ENCODE measurements at places on chromosomes 2 and 18.

- no peak for DNase-seq
Measured at GRCh38 chr18:80178935-80179818, 68.1 kb downstream of the PARD6G start.

- DNase-seq: no peak
Measured at GRCh38 chr18:26134107-26134506, 438 bp downstream of the PSMA8 start.

- no peak for DNase-seq
Measured at GRCh38 chr18:66825347-66825746, 221.5 kb upstream of the CDH19 start.

DNA sequence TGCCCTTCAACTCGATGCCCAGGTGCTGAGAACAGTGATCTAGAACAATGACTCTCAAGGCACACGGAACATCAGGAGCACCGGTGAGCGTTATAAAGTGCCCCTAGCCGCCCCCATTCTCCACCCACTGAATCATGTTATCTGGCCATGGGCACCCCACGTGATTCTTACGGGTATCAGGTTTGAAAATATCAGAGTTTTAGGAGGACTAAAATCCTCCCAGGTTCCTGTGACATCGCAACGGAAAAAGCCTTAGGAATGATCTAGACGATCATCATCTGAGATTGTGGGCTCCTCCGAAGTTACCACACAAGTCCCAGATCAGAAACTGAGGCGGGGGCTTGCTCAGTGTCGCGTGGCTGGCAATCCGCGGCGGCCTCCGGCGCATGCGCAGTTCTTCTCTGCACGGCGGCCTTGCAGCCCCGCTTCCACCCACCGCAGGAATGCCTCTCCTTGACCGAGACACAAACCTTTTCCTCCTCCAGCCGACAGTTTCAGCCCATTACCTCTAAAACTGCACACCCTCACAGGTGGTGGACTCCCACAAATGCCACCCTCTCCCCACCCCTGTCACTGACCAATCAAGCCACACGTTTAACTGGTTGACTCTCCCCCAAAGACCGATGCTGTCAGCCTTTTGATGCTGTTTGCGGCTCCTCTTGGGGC lies 5.8 kb upstream of the MRPL33 start:
- peak; percentile 22 for DNase-seq

Data from stimulated activated CD8-positive, alpha-beta memory T cell treated with anti-CD3 and anti-CD28 coated beads, Interleukin-15, amount 100 ng/mL, for 24 hours (primary cell).